ENCODE measurements at places on chromosomes 4 and X.

DNA sequence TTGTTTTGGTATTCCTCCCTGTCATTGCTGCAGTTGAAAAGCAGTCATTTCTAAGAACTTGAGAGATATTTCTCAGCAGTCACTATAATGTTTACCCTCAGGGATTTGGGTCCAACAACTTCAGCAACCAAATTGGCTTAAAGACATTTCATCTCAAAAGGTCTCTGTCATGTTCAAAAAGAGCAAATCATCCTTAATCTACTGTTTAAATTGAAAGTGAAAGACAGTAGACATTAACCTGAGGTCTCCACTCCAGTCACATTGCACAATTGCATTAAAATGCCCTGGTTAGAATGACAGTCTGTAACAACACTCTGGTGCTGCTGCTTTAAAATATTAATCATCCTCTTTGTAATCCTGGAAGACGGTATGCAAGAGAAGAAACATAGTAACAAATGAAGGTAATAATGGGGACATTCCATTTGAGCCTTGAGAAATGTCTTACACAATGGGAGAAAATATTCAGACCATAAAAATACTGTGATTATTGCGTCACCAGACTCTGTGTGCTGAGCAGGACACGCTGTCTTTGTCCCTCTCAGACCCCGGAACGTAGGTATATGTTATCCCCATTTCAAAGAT is 90.2 kb upstream of the UNC5C start:
- no peak for DNase-seq

- DNase-seq, result no peak
Observed at GRCh38 chr4:4914965-4915845, 55.7 kb downstream of the MSX1 start.

DNA sequence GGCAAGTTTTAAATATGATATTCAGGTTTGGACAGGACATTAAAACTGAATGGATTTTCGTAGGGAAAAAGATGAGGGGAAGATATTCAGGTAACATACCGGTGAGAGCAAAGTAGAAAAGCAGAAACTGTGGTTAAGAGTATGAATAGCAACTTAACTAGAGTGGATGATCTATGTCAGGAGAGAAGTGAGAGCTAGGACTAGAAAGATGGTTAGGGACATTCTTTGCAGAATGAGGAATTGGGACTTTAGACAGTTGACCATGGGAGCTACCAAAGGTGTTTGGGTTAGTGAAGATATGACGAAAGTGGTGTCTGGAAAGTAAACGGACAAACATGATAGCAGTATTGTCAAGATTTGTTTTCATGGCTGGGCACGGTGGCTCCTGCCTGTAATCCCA is 45.2 kb downstream of the ANXA5 start:
- DNase-seq, result no peak

DNA sequence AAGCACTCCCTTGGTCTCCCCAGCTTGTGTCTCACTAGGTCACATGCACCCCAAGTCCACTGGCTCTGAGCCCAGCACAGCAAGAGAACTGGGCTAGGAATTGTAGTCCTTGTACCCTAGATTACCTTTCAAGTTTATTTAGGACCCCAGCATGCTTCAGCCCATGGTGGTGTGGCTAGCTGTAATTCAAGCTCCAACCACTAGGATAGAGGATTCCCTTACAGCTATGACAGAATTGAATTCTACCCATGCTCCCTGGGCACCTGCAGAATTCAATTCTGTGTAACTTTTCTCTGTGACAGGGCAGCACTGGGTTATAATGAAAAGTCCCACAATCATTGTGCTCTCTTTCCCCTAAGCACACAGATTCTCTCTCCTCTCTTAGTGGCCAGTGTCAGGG is 253.8 kb upstream of the DMD start:
- no peak for DNase-seq

GRCh38 chr4:37793562-37793961 is 32.9 kb upstream of the PGM2 start:
- DNase-seq, result peak; percentile 3

- DNase-seq, result no peak
Observed at GRCh38 chr4:517806-518070, 18.7 kb downstream of the PIGG start.

All from stimulated activated CD8-positive, alpha-beta memory T cell treated with anti-CD3 and anti-CD28 coated beads, Interleukin-15, amount 100 ng/mL, for 48 hours (primary cell).